ENCODE measurements at places on chromosomes 5 and 9.

GRCh38 chr5:73183000-73183399 is 10.0 kb downstream of the TMEM174 start:
- DNase-seq: no peak

DNA sequence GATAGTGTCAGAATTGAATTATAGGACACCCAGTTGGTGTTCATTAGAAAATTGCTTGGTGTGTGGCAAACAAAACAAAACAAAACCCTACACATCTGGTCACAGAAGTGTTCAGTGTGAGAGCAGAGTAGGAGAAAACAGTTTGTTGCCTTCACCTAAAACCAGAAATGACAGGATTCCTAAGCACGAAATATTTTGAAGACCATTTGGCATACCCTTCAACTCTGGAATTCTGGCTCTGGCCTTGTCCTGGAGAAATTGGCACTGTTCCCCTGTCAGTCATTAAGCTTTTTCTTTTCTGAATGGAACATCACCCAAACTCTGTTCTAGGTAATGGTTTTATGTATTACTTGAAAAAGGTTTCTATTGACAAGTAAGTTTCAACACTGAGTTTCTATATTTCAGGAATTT is 110.2 kb upstream of the PCA3 start:
- no peak for DNase-seq

DNA sequence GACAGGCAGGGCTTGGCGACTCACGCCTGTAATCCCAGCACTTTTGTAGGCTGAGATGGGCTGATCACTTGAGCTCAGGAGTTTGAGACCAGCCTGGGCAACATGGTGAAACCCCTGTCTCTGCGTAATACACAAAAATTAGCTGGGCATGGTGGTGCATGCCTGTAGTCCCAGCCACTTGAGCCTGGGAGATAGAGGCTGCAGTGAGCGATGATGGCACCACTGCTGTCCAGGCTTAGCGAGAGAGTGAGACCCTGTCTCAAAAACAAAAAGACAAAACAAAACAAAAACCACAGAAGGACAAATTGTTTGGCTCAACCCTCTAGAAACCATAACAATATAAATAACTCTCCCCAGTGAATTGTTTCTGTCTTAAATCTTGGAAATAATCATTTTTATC is 92.6 kb upstream of the ERBIN start:
- DNase-seq: no peak

GRCh38 chr5:131814990-131815389 is 18.2 kb upstream of the FNIP1 start:
- no peak for DNase-seq

- DNase-seq: no peak
These were observed 2.7 kb upstream of the CXXC5 start for GRCh38 chr5:139645430-139645871.

DNA sequence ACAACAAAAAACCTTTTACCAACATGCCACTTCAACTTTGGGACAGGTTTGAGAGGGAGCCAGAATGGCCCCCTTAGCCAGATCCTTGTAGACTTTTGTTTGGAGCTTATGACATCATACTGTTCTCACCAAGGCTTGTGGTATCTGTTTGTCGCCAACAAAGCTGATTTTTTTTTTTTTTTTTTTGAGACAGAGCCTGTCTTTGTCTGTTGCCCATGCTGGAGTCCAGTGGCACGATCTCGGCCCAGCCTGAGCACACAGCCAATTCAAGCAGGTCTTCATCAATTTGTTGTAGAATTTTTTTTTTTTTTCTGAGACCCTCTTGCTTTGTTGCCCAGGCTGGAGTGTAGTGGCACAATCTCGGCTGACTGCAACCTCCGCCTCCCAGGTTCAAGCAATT is 26.4 kb upstream of the NTNG2 start:
- DNase-seq: no peak

DNA sequence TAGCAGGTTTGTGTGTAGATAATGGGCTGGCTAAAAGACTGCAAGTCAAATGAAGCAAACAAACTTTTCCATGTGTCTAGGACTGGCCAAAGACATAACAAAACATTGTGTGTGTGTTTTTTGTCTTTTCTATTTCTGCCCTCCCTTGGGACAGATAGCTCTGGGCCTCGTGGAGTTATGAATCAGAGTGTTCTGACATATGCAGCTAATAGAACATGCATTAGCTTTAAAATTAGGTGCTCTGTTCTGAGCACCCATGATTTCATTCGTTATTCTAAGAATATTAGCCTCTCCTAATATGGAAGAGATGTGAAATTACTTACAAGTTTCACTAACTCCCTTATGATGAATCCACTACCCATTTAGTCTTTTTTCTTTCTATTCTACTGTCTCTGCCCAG is 367.3 kb upstream of the PAPPA start:
- DNase-seq: no peak

- DNase-seq: no peak
These were observed 39.7 kb upstream of the BASP1 start for GRCh38 chr5:17177501-17178372.
